ENCODE measurements at places on chromosomes 1 and 21.
A peak's percentile ranks its signal among the peaks of the same experiment; 100 is the strongest.

DNA sequence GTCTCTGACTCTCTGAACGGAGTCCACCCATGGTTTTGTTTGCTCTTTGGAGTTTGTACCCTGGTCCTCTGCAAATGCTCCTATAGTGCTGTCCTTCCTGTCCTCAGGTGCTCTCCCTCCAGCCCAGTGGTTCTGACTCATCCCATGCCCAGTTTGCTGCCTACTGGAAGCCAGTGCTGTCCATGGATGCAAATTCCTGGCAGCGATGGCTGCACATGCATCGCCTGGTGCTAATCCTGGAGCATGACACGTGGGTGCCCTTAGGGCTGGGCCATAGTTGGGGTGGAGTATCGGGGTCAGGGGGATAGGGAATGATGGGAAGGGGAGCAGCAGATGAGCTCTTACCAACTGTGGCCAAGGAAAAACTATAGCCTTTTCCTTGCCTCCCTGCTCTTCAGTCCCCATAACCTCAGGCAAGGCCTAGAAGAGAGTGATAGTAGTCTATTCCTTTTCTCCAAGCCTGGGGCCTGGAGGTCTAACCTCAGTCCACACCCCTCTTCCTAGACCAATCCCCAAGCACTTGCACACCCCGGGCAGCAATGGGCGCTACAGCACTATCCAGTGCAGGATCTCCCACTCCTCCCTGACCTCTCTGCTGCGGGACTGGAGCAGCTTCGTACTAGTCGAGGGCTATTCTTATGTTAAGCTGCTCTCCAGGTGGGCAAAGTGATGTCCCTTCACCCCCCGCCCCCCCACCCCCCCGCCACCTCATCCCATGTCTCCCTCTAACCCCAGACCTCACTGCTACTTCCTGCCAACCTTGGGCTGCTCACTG lies 31.6 kb downstream of the HYI start:
- no peak for DNase-seq

DNA sequence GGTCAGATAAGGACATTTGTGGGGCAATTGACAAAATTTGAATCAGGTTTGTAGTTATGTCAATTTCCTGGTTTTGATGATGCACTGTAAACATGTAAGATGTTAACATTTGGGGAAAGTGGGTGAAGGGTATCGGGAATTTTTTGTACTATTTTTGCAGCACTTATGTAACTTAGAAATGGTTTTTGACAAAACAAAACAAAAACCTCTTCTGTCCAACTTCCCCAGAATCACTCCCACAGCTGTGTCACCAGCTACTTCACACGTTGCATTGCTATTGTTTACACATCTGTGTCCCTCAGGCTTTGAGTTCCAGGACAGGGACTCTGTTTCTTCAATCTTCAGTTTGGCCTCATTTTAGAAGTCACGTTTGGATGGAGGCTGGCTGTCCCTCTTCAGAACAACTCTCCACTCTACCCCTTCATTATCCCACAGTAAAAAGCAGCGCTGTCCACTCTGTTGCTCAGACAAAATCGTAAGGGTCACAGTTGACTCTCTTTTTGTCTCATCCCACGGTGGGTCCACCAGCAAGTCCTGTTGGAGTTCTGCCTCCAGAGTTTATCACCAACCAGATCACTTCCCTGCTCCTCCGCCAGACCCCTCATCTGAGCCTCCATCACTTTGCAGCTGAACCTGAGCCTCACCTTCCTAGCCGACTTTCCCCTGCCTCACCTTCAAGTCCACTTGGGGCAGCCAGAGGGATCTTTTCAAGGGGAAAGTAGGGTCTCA lies 63.2 kb downstream of the NENF start:
- DNase-seq = no peak

GRCh38 chr1:183163316-183163715 lies 22.7 kb upstream of the LAMC2 start:
- DNase-seq = peak; percentile 93

GRCh38 chr21:21179619-21180298 lies 181.6 kb downstream of the NCAM2 start:
- no peak for DNase-seq

DNA sequence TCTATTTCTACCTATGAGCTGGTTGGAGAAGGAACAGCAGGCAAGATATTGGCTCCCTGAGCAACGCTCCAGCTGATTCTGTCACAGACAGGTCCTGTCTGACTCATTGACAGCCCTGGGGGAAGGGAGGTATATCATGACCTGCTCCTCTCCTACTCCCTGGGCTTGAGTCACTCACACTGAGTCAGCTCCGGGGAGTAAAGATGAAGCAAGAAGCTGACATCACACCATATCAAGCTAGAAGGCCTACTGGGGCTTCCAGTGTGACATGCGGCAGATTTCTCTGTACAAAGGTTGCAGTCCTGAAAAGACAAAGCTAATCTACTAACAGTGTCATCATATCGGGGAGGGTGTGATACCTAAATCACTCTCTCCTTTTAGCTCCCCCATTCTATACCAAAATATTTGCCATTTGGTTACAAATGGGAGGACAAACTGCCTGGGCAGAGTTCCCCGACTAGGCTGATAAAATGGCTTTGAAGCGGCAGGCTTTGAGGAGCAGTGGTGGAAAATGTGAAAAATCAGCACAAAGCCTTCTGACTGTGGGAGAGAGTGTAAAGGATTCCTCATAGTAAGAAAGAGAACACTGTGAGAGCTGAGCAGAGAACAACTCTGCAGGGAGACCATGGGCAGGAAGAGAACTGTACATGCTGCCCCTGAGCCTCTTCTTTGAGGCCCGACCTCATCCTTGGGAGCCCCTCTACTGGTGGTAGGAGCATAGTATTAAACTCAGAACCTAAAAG lies 15.5 kb downstream of the PI4KB start:
- DNase-seq = peak; percentile 100

- DNase-seq = no peak
Observed at GRCh38 chr1:235015291-235015985, 113.2 kb downstream of the TOMM20 start.

- DNase-seq = no peak
Observed at GRCh38 chr1:50976111-50976889, 6.3 kb downstream of the CDKN2C start.

Data from fibroblast of mammary gland (primary cell).